Stomach (tissue), 19 donors: ENCODE measurements at places on chromosomes 16 and 17.

- H3K4me1 ChIP-seq = peaks cover 37% of the 10 kb centered on the region
- H3K27me3 ChIP-seq = no peaks in the 10 kb centered on the region
- DNase-seq = peak; percentile 74
- H3K27ac ChIP-seq = peak overlapping the region; percentile 44
- H3K36me3 ChIP-seq = peaks cover 40% of the 10 kb centered on the region
Observed at GRCh38 chr16:2226245-2226793, 2.9 kb downstream of the E4F1 start.

GRCh38 chr17:37547986-37548385 is 58.3 kb downstream of the DUSP14 start:
- H3K4me3 ChIP-seq = no peak overlapping the region
- no peaks in the 10 kb centered on the region for H3K27me3 ChIP-seq
- peaks cover 15% of the 10 kb centered on the region for H3K36me3 ChIP-seq

DNA sequence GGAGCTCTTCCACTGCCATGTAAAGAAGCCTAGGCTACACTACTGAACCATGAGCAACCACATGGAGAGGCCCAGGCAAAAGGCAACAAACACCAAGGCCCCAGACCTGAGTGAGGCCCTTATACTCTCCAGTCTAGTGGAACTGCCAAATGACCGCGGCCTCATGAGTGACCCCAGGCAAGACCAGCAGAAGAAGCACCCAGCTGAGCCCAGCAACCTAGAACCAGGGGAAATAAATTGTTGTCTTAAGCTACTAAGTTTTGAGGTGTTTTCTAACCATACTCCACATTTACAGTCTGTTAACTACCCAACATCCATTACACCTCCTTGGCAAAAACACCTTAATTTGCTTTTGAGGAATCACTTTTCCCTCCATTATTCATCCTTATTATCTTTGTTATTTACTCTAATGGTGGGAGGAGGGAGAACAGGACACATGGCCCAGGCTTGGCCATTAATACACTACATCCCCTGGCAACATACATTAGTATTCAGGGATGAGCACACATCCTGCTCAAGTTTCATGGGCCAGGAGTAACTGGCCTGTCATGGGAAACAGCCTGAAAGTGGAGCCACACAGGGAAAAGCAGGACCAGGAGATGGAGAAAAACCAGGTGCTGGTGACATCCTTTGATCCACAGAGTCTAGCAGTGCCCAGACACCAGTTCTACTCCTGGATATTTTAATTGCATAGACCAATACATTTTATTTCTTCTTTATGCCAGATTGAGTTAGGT is 26.2 kb downstream of the SLC39A11 start:
- H3K27me3 ChIP-seq = no peaks in the 10 kb centered on the region
- H3K4me3 ChIP-seq = no peak overlapping the region
- peaks cover 2% of the 10 kb centered on the region for H3K36me3 ChIP-seq
- peaks cover 28% of the 10 kb centered on the region for H3K4me1 ChIP-seq
- DNase-seq = no peak
- H3K27ac ChIP-seq = no peak overlapping the region

DNA sequence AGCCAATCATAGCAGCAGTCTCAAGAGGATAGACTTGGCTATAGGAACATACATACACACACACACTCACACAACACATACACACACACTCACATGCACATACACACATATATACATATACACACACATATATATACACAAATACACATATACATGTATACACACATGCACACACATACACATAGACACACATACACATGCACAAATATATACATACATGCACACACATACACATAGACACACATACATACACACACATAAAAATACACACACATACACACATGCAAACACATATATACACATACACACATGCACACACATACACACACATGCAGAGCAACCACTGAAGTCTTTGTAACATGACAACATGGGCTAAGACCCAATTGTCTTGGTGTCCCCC is 19.7 kb downstream of the CBLN1 start:
- no peaks in the 10 kb centered on the region for H3K4me1 ChIP-seq
- no peaks in the 10 kb centered on the region for H3K36me3 ChIP-seq
- no peak for DNase-seq
- no peak overlapping the region for H3K27ac ChIP-seq
- no peaks in the 10 kb centered on the region for H3K27me3 ChIP-seq

GRCh38 chr17:17921192-17922069 is 50.8 kb downstream of the TOM1L2 start:
- no peaks in the 10 kb centered on the region for H3K36me3 ChIP-seq
- H3K4me3 ChIP-seq = no peak overlapping the region
- H3K27ac ChIP-seq = peak overlapping the region; percentile 45
- peaks cover 52% of the 10 kb centered on the region for H3K4me1 ChIP-seq
- peak; percentile 83 for DNase-seq
- H3K27me3 ChIP-seq = no peaks in the 10 kb centered on the region

DNA sequence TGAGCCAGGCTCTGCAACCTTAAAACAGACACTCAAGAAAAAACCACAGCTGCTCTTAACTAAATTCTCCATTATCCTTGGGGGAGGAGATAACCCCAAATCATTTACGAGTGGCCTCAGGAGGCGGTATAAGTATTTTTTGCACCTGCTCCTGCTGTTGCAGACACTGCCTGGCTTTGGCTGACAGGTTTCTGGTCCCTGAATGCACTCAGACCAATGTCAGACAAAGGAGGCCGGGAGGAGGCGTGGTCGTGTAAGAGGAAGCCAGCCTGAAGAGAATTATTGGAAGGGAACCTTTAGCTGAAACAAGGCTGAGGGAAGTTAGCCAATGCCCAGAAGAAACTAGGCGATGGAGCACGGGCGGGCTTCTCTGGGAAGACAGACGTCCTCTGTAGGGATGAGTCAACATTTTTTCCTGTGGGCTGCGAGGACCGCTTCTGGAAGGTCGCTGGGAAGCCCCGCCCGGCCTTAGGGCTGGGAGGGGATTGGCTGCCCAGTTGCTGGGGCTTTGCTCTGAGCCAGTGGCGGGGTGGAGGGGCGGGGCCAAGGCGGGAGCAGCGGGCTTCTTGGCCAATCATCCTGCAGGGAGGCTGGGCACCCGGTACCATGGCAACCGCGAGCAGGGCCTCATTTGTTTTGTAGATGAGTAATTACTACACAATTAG is 82.3 kb downstream of the CCDC182 start:
- peak overlapping the region; percentile 39 for H3K4me3 ChIP-seq
- peak; percentile 92 for DNase-seq
- no peaks in the 10 kb centered on the region for H3K27me3 ChIP-seq
- peaks cover 21% of the 10 kb centered on the region for H3K4me1 ChIP-seq

GRCh38 chr17:44075598-44076293 is 5.2 kb downstream of the G6PC3 start:
- H3K4me3 ChIP-seq = no peak overlapping the region
- H3K27me3 ChIP-seq = no peaks in the 10 kb centered on the region

- no peak overlapping the region for H3K27ac ChIP-seq
- H3K4me3 ChIP-seq = no peak overlapping the region
- H3K36me3 ChIP-seq = no peaks in the 10 kb centered on the region
- DNase-seq = peak; percentile 11
- no peaks in the 10 kb centered on the region for H3K4me1 ChIP-seq
Observed at GRCh38 chr16:12646490-12647274, 157.0 kb downstream of the CPPED1 start.
